Stimulated activated naive CD4-positive, alpha-beta T cell (primary cell): ENCODE measurements at places on chromosomes 2 and 18.

- no peak for DNase-seq
Observed at GRCh38 chr18:59083136-59083818, 56.4 kb upstream of the SEC11C start.

DNA sequence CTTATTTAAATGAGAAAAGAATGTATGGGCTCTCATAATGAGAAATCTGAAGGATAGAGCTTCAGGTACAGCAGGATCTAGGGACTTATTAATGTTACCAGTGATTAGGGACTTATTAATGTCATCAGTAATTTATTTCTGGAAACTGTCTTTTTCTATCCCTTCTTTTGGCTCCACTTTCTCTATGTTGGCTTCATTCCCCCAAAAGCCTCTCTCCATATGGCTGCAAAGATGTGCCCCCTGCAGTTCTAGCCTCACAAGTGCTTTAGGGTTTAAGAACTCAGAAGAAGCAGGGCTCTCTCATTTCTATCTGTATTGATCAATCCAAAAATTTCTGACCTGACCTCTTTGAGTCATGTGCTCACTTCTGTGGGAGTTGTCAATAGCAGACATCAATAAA, 480.9 kb downstream of the TXNL1 start:
- no peak for DNase-seq

DNA sequence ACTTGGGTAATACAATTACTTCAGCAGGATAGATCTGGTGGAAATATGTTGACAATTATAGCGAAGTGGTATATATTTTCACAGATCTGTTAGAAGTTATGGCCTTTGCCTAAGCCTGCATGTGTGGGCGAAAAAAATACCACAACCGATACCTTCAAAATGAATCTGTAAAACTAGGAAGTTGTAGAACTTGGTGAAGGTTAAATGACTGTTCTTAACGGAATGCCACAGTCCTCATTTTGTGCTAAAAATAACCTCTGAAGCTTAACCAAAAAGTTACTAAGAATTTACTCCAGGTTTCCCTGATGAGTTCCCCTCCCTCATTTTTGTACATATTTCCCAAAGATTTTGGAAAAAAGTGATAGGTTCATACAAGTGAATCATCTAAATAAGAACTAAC, 550.7 kb downstream of the THSD7B start:
- DNase-seq = no peak

GRCh38 chr2:222837643-222838056, 23.2 kb upstream of the ACSL3 start:
- DNase-seq = no peak

DNA sequence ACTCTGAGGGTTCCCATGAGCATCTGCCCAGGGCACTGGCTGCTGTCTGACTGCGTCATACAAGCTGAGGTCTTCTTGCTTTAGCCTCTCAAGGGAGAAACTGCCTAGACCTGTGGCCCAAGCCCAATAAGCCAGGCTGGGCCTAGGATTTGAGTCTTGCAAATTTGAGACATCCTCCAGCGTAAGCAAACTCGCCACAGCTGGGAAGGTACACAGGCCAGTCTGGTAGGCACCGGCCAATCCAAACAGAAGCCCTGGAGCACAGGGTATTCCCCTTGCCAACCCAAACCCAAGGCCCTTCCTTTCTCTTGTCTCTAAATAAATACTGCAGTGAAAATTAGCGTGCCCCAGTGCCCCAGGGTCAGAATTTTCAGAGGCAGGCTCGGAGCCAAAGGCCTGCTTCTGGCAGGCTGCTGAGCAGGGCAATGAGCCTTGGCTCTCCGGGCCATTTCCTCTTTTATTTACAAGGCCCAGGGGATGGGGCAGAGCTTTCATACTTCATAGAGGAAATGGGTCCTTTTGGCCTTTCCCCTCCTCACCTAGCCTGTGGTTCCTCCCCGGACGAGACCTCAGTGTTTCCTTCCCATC, 33.3 kb downstream of the POLR1A start:
- no peak for DNase-seq
